ENCODE measurements at places on chromosomes 13 and 19.

DNA sequence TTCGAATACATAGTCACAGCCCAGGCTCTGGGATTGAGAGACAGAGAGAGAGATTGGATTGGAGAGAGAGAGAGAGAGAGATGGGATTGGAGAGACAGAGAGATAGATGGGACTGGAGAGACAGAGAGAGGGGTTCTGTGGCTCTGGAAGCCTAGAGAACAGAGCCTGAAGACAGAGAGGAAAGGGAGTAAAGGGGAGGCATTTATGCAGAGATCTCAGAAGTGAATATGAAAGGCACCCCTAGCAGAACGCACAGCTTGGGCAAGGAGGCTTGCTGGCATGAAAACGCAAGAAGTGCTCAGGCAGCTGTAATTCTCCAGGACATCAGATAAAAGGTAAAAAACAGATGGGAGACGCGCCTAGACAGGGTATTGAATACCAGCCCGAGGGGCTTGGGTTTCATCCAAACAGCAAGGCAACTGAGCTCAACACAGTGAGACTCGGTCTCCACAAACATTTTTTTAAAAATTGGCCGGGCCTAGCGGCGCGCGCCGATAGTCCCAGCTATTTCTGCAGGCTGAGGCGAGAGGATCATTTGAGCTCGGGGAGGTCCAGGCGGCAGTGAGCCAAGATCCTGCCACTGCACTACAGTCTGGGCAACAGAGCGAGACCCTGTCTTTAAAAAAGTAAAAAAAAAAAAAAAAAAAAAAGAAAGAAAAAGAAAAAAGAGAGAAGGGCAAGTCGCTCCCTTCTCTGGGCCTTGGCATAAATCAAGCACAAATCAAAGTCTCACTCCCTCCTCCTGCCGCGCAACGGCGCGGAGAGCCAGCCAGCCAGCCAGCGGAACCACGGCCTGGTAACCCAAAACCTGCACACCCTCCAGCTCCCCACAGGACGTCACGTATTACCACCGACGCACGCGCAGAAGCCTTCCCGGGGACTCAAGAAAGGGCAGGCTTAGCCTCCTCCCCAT lies 774 bp upstream of the PPP2R1A start:
- peak; percentile 56 for DNase-seq

DNA sequence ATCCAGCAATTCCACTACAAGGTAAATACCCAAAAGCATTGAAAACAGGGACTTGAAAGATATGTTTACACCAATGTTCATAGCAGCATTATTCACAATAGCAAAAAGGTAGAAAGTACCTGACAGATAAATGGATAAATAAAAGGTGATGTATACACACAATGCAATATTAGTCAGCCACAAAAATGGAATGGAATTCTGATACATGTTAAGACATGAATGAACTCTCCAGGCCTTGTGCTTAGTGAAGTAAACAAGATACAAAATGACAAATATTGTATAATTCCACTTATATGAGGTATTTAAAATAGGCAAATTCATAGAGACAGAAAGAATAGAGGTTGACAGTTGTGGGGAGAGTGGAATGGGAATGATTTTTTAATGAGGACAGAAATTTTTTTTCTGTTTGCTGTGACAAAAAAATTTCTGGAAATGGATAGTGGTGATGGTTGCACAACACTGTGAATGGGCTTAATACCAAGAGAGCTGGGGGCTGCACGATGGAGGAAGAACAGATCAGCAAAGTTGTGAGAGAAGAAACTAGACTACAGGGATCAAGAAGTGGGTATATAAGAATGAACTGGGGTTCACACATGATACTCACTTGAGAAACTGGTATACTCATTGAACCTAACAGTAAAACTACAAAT lies 137.2 kb downstream of the MZT1 start:
- DNase-seq: no peak

- no peak for DNase-seq
These were observed 63.1 kb downstream of the ATP11A start for GRCh38 chr13:112752711-112753541.

- no peak for DNase-seq
These were observed 200.2 kb downstream of the KATNAL1 start for GRCh38 chr13:30107121-30107520.

- DNase-seq: no peak
These were observed 19.9 kb downstream of the ZNF461 start for GRCh38 chr19:36646746-36647145.

DNA sequence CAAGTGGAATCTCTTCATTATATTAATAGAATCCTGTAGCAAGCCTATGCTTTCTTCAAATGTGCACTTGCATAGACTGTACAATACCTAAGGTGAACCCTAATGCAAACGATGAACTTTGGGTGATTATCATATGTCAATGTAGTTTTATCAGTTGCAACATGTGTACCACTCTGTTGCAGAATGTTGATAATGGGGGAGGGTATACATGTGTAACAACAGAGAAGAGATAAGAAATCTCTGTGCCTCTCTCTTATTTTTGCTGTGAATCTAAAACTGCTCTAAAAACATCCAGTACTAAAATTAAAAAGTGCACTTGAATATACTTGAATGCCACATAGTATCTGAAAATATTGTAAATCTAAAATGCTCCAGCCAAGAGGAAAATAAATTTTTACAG lies 820.8 kb upstream of the MIR17HG start:
- no peak for DNase-seq

DNA sequence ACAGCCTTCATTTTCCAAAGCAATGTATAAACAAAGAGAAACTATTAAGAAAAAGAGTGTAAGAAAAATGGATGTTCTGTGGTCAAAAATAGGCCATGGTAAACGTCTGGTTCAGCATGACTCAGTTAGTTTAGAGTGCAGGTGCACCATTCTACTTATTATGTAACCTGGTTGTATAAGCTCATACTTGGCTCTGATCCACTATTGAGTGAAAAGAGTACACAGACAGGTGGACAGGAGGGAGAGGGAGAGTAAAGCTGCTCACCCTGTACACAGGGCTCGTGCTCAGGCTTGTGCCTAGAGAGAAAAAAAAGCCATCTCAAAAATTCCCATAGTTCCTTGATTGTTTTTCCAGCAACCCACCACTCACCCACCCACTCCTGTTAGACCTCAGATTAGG lies 85.8 kb upstream of the ZNF91 start:
- DNase-seq: no peak

GRCh38 chr13:91154558-91155353 lies 192.7 kb upstream of the MIR17HG start:
- no peak for DNase-seq

- DNase-seq: no peak
These were observed 559 bp downstream of the POLR2E start for GRCh38 chr19:1094655-1094977.

DNA sequence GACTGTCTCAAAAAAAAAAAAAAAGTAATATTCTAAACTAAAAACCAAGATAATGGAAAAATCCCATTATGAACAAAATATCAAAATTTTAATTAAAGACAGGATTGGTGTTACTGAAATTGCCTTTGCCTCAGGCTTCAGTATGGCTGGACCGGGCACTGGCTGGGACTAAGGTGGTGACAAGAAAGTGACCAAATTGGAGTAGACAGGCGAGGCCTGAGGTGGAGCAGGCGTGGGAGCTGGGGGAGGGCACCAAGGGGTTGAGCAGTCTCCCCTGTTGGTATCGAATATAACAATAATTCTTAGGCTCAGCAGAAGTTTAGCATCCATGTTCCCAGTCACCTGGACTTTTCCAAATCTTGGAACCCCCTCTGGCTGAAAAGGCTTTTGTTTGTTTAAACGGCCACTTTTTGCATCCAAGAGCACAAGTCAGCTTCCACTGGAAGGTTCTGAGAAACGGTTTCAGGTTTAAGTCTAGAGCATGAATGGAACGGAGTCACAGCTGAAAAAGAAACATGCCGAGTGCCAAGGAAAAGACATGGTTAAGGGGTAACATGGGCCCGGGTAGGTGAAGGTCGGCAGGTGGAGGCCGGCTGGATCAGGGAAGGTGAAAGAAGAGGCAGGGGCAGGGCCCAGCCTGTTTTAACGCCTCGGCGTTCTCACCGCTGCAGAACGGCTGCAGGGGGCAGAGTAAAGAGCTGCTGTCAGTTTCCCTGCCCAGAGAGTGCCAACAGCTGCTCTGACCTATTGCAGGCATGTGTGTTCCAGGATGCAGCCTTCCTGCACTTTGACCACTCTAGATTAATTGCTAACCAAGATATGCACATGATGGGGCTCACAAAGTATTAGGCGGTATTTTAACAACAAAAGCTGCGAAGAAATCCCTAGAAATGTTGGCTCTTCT lies 104.4 kb downstream of the TM9SF2 start:
- DNase-seq: peak; percentile 61
